ENCODE measurements at places on chromosomes 4 and X.

GRCh38 chr4:142909908-142910307, 63.8 kb upstream of the INPP4B start:
- no peak for DNase-seq

GRCh38 chr4:187577941-187578480, 417.6 kb upstream of the ZFP42 start:
- DNase-seq: no peak

DNA sequence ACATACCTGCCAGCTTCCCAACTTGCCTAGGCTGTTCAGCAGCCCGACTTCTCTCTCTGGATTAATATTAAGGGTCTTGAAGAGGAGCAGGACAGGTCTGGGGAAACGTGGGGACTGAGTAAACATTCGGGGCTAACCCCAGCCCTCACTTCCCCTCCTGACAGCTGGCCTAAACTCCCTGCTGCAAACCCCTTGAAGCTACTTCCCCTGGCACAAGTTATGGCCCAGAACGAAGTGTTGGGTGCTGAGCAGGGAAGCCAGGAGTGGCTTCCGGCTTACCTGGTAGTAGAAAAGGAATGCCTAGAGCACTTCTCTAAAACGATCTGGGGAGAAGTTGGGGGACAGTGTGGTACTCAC, 200.0 kb downstream of the BCOR start:
- DNase-seq: no peak

DNA sequence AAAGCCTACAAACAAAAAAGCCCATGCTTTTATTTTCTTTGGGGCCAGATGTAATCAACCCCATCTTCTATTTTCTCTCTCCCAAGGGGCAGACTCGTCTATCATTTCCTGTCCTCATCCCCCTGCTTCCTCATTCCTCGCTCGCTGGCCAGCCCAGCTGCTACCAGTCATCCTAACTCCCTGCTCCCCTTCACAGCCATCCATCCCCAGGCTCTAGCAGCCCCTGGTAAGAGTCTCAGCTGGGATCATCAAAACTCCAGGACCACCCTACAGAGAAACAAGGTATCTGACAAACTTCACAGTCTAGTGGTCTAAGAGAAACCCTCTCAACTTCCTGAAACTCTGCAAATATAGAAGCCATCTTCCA, 23.6 kb downstream of the SH3KBP1 start:
- no peak for DNase-seq

All from activated naive CD4-positive, alpha-beta T cell treated with anti-CD3 and anti-CD28 coated beads for 36 hours (primary cell).